ENCODE measurements at places on chromosomes 7 and 10.
A peak's percentile ranks its signal among the peaks of the same experiment; 100 is the strongest.

GRCh38 chr7:44678101-44678470 is 70.6 kb upstream of the ZMIZ2 start:
- DNase-seq, result no peak

- no peak for DNase-seq
Observed at GRCh38 chr7:67413670-67414069, 417.0 kb downstream of the TYW1 start.

DNA sequence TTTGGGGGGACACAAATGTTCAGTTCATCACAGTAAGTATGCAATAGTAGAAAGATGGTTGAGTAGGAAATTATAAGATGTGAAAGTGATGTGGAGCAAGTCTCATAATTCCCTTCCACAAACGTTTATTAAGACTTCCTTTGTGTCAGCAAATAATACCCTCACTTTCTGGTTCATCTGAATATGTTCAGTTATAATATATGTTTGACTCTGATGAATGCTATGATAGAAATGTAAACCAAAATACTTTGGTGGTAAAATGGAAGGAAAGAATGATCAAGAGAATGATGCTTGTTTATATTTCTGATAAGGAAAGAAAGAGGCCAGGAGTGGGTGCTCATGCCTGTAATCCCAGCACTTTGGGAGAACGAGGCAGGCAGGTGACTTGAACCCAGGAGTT is 111.7 kb upstream of the PLXDC2 start:
- DNase-seq, result no peak

DNA sequence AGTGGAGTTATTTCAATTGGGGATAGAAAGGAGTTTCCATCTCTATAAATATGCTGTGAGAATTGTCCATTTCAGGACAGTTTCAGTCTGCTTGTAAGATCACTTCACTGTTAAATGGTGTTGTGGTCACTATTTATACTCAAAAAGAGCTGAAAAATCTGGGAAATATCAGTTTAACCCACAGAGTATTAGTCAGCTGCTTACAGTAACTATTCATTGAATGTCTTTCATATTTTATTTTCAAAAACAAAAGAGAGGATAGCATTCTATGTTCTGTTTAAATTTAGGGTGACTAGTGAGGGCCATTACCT is 85.4 kb upstream of the PLXDC2 start:
- DNase-seq, result no peak

- DNase-seq, result no peak
Observed at GRCh38 chr7:95088536-95089215, 181.3 kb downstream of the PPP1R9A start.

DNA sequence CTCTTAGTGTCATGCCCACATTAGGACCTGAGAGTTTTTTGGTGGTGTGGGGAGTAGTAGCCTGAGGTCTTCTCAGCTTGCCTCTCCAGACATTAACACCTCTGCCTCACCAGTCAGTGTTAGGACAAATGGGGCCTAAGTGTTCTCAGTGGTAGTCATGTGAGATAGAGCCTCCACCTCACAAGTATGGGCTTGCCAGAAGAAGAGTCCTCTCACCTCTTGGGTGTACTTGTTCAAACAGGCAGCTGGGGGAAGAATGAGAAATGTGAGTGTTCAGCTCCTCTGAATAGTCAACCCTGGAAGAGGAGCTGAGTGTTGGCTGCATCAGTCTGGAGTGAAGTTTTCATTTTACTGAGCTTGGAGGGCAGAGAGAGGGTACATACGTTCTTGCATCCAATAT is 464.6 kb downstream of the POM121L12 start:
- DNase-seq, result no peak

DNA sequence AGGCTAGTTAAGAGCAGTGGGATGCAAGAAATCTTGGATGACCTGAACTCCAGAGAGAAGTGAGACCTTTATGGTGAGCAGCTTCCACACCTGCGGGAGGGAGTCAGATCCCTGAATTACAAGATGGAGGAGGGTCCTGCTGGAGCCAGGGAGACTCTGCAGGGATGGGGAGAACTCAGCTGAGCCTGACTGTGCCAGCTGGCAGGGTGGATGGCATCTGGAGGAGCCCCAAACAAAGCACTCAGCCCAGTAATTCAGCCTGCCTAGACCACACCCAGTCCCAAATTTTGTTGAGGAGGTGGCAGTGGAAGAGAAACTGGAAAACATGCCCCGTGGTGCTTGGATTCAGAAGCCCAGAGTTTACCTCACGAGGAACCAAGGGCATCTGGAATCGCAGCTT is 208.2 kb downstream of the WDR11 start:
- no peak for DNase-seq

DNA sequence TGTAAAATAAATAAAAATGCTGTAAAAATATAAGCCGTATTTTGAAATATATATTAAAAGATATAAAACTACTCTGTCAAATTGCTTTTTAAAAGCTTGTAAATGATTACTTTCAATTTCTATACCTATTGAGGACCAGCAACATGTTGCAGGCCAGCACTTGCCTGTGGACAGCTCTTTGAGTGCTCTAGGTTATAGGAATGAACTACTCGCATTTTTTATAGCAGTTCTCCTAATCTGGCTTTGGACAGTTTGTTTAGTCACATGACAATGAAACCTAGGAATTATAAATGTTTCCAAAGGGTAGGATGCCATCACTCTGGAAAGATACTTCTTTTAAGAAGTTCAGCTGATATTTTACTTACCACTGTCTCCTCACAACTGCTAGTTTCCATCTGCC is 117.7 kb upstream of the PTPRZ1 start:
- DNase-seq, result no peak

DNA sequence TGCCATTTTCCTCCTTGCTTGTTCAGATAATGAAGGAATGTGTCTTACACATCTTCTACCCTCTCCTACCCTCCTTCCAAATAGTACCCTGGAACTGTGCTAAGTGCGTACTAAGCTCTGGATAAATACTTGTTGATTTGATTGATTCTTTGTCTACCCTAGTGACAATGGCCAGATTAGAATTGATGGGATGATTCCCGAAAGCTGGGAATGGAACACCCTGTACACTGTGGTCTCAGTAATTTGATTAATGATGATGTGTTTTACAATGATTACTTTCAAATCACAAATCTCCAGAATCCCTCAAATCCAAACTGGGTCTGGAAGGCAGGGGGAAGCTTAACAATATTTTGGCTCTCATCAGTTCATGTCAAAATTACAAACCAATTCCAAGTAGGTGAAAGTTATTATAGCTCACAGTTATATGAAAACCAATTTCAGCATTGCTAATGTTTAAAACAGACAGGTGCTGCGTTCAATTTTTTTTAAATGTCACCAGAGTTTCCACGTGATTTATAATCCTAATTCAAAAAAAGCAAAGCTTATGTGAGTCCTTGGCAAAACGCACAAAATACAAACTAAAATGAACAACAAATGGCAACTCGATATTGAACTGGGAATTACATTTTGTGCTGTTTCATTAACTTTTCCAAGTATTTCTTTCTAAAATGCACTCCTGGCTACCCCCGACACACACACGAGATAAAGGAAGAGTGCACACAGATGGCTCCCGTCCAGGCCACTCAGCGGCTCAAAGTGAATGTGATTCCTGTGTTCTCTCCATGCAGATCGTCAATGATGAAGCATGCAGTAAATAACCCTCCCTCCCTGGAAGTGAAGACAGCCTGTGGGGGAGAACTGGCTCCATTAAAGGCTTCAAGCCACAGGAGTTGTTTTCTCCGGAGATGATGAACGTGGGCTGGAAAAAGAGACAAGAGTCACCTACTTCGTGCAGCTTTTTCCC is 21.7 kb upstream of the ADRB1 start:
- no peak for DNase-seq

DNA sequence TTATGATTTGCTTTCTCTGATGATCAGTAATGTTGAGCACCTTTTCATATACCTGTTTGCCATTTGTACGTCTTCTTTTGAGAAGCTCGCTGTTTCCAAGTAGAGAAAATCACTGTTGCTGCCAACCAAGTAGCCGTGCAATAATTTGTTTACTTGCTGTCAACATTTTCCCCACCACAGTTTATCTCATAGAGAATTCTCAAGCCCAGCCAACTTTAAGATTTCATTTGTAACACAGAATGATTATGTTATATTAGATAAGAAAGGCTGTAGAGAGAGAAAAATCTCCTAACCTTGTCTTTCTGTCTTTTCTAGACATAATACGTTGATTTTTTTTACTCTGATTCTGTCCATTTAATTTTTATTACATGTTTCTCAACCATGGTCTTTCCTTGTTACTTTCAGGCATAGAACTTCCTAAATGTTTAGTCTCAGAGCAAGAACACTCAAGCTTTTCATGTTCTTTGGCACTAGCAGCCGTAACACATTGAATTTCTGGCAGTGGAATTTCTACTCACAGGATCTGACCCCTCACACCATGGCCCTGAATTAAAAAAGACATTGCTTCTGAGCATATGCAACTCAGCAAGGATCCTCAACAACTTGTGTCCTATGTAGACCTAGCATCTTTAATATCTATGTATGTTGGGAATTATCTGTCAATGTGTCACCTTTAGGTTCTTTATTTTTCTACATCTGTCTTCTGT is 23.1 kb downstream of the RPA3 start:
- DNase-seq, result no peak

- DNase-seq, result peak; percentile 33
Observed at GRCh38 chr7:133230591-133231194, 22.2 kb upstream of the EXOC4 start.

- DNase-seq, result no peak
Observed at GRCh38 chr10:2837674-2838073, 229.7 kb upstream of the PFKP start.

GRCh38 chr7:151568956-151569940 is 49.6 kb upstream of the RHEB start:
- no peak for DNase-seq

GRCh38 chr7:103114576-103115008 is 34.3 kb downstream of the NAPEPLD start:
- no peak for DNase-seq

- no peak for DNase-seq
Observed at GRCh38 chr10:126476246-126476645, 88.0 kb upstream of the ADAM12 start.

GRCh38 chr10:63415640-63416244 is 50.0 kb downstream of the JMJD1C start:
- no peak for DNase-seq

DNA sequence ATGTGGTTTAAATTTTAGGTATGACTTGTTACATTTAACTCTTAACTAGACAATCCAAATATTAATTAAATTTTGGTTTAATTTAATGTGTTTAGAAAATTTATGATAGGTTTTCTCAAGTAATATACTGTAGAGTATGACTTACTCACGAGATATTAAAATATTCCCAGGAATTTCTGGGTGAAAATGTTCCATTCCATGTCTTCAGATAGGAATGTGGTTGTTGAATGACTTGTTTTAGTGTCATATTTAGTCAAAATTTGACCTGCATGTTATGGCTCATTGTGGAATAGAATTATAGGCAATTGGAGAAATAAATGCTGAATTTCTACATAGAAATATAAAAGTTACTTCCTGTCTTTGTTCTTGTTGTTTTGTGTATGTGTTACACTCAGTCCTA is 46.7 kb downstream of the SHOC2 start:
- DNase-seq, result no peak

DNA sequence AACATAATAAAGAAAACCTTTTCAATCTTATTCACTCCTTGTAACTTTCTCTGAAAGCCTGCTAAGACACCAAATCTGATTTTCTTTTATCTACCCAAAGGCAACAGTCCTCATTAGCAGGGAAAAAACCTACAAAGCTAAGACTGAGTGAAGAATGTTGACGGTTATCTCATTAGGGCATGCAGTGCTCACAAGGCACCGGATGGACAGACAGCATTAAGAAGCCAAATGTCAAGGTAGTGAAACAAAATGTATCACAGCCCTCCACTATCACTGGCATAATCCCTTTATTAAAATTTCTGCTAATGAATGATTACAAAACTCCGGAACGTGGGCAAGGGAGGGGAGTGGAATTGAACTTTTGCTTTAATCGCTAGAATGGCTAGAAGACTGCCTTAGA is 442.8 kb downstream of the NEBL start:
- DNase-seq, result no peak

DNA sequence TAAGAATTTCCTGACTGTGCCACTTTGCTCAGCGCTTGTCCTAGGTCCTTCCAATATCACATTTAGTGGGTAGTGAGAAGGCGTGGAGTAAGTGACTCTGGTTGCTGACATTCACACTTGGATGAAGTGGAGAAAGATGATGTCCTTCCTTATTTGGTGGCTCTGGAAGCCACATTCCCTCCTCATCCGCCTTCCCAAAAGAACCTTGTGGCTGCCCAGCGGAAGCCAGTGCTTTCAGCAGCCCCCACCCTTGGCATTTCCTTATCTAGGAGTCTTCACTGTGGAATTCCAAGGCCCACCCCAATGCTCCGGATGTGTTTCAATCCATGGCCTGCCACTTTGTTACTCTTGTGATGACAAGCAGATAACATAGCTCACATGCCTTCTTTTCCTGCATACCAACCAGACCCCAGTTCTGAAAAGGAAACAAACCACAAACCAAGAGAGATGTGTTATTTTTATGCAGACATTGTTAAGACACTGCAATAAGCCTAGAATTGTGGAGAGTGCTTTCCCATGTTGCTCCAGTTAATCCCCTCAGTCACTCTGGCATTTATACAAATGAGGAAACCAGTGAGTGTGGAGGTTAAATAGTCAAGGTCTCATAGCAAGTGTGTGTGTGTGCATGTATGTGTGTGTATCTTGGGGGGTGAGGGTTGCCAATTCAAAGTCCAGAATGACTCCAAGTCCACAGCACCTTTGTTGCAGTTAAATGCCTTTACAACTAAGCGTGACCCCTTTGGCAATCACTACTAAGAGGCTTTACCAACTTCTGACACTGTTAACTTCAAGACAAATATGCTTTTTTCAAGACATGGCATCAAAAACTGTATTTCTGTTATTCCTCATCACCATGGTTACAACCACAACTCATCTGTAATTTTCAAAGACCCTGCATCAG is 10.3 kb upstream of the ANKRD1 start:
- no peak for DNase-seq

GRCh38 chr10:72502581-72502980 is 123.3 kb downstream of the MICU1 start:
- DNase-seq, result no peak

DNA sequence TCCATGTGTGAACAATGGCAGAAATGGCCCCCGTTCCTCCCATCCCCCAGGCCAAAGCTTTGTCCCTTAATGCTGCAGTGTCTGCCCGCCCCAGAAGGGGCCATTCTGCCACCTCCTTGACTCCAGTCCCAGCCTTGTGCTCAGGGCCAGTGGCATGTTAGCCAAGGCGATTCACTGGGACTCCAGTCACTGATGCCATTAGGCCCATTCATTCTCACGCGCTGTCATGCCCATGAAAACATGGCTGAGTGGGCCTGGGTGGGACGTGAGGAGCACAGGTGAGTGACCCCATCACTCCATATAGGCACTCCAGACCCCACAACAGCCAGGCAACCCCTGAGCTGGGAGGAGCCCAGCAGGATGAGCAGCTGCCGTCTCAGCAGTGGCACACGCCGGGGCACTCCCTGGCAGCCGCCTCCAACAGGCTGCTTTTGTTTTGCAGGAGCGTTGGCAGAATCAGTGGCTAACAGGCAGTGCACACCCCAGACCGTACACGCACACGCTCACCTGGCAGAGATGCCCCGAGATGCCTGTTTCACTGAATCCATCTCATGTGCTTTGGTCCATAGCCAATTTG is 79.5 kb downstream of the TCERG1L start:
- DNase-seq, result no peak
